NCI-H1436 treated with DMSO at 0.1 percent for 48 hours (cell line): ENCODE measurements at places on chromosomes 12 and 14.

DNA sequence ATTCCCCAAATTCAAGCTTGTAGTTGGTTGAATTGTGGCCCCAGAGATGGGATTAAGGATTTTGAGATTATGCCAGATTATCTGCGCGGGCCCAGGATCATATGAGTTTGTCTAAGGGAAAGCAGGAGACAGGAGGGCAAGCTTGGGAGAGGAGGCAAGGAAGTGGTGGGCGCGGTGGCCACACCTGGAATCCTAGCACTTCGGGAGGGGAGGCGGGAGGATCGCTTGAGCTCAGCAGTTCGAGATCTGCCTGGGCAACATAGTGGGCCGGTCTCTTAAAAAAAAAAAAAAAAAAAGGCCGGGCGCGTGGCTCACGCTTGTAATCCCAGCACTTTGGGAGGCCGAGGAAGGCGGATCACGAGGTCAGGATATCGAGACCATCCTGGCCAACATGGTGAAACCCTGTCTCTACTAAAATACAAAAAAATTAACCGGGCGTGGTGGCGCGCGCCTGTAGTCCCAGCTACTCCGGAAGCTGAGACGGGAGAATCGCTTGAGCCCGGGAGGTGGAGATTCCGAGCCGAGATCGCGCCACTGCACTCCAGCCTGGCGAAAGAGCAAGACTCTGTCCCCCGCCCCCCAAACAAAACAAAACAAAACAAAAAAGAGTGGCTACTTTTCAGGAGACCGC, 881 bp upstream of the PUS1 start:
- no peak for DNase-seq

DNA sequence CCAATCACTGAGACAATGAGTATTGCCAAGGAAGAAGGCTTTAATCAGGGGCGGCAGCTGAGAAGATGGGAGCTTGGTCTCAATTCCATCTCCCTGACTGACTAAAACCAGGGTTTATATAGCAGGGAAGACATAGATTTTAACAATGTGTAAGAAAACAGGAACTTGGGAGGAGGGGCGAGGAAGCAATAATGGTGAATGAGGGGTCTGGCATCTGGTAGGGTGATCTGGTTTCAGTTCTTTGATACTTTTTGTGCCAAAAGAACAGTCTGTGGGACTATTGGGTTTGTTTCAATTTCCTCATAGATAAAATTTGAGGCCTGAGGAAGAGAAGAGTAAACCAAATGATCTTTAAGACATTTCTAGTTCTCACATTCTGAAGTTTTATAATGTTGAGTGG, 49.2 kb downstream of the FUT8 start:
- no peak for DNase-seq

DNA sequence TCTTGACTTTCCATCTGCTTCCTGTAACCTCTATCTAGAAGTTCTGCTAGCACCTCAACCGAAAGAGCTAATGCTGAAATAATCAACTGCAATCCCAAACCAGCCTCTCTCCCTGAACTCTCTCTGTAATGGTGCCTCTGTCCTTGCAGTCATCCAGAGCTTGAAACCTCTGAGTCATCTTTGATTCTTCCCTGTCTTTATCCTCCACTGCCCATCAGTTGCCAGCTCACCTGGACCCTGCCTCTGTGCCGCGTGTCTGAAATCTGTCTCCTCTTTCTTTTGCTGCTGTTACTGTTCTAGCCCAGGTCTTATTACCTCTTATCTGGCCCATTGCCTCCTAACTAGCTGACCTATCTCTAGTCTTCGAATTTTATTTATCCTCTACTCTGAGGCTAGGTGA, 15.5 kb downstream of the CLSTN3 start:
- DNase-seq, result no peak

DNA sequence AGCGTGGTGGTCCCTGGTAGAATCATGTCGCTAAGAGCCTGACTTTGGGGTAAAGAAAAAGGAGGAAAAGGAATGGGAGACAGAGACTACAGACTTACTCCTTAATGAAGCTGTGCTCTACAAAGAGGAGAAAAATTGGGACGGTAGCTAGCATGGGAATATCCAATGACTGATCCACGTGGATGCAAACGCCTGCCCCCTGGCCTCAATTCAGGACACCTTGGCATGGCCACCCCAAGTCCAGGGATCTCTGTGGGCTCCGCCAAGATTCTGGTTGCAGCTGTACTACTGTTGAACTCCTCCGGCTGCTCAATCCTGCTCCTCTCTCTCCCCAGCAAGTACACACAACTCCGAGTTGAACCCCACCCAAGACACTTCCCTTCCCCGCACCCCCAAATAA, 70.5 kb upstream of the DIO3 start:
- no peak for DNase-seq

GRCh38 chr14:68795597-68796417, 2.9 kb upstream of the ZFP36L1 start:
- no peak for DNase-seq

GRCh38 chr12:91777268-91777992, 368.2 kb downstream of the BTG1 start:
- no peak for DNase-seq

- no peak for DNase-seq
Observed at GRCh38 chr12:113565368-113565767, 93.7 kb upstream of the LHX5 start.

- DNase-seq, result no peak
Observed at GRCh38 chr14:52259434-52259833, 8.1 kb upstream of the PTGDR start.

- DNase-seq, result no peak
Observed at GRCh38 chr14:88476825-88477224, 78.0 kb downstream of the PTPN21 start.

- DNase-seq, result no peak
Observed at GRCh38 chr14:81091139-81091538, 129.6 kb downstream of the GTF2A1 start.

DNA sequence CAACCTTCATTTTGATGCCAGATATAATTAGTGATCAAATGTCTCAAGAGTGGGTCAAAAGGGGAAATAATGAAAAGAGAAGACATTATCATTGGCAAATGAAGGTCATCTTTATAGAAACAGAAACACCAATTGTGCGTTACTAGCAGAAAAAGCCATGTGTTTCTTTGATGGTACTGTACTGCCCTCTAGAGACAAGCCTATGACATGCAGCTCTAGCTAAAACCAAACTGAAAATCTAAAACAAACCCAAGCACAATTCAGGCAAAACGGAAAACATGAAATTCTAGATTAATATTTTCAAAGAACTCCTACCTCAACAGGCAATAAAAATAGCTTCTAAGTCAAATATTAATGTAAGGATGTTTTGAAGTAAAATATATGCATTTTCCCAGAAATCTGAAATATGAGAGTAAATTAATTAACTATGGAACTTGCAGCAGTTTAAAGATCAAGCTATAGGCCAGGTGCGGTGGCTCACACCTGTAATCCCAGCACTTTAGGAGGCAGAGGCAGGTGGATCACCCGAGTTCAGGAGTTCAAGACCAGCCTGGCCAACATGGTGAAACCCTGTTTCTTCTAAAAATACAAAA, 115.4 kb downstream of the KLHL28 start:
- DNase-seq, result no peak

GRCh38 chr14:65720743-65721142, 308.2 kb downstream of the FUT8 start:
- no peak for DNase-seq

DNA sequence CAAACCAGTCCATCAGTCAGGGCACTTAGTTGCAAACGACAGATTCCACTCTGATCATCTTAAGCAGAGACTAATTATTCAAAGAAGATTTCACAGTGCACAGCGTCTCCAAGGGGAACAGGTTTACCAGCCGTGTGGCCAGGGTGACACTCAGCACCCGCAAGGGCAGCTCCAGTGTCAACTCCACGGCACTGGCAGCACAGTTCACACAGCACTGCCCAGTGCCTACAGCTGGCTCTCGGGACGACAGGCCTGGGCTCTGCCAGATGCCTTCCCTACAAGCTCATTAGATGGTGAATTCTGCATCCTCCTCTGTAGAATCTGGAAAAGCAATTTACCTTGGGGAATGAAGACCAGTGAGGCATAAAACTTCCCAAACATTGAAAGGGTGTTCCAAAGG, 4.9 kb downstream of the OR10P1 start:
- DNase-seq, result no peak

GRCh38 chr12:124403273-124403672, 108.4 kb downstream of the RFLNA start:
- DNase-seq, result no peak

DNA sequence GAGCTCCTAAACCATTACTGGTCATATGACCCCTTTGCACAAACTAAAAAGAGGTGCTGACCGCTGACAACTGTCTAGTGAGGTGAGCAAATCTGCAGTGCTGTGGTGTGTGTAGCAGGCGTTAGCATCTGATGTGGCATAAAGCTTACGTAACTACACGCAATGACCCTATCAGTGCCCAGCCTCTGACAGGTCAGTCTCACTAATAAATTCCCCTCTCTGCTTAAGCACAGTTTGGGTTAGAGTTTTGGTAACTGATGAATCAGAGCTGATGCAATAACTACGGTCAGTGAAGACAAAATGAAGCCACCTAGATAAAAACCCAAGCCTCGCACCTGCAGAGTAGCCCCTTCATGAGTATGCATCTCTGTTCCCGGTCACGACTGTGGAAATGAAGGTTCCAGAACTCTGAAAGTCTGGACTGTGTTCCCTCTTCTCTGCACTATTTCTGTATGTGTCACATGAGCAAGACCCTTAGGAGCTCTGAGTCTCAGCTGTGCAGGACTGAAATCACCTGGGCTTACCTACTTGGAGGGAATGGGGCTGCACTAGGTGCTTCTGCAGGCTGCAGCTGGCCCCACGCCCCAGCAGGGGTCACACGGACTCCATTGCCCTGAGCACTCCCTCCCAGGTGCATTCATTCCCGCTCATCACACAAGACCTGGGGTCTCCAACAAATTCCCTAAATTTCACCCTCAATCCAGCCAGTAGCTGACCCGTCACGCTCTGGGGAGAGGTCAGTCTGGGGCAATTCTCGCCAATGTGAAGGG, 54.4 kb downstream of the RIMBP2 start:
- no peak for DNase-seq
